KBM-7 (cell line): ENCODE measurements at places on chromosomes 6 and 20.
A peak's percentile ranks its signal among the peaks of the same experiment; 100 is the strongest.

- no peak for DNase-seq
Measured at GRCh38 chr20:57257701-57258453, 8.6 kb downstream of the BMP7 start.

DNA sequence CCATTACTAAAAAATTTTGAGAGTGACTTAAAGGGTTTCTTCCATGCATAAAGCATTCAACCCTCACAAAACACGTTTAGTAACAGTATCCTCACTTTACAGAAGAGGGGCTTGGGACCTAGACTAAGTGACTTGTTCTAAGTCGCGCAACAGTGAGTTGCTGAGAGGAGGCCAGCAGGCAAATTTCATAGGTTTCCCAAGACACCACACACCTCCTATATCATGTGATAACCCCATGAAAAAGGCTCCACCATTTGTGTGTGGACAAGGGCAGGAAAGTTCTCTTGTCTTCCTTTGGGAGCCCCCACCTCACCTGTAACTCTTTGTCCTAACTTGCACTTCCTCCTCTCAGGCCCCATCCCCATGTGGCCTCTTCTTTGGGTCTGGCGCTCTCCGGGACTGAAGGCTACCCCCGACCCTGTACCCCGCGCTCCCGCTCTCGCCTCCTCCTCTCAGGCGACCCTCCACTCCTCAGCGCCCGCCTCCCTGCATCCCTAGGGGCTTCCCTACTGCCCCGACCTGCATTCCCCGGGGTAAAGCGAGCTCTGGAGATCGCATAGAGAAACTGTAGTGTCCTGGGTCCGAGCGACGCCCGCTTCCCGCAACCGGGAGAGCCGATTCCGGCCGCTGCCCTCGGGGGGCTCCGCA, 392 bp downstream of the PSMB8 start:
- peak; percentile 26 for DNase-seq

DNA sequence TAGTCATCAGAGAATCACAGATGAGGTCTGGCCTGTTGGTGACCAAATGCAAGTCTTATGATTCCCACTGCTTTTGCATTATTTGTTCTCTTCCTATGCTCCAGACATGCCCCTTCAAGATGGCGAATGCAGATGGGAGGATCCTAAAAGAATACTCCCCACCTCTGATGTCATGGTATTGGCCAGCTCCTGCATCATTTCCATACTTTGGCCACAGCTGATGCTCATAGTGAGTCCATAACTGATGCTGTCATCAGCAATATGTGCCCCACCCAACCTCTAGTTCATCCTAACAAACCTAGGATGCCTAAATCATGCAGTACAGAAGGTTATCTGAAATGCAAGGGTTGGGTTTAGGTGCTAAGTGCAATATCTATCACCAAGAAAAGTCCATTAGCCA, 5.4 kb upstream of the WFDC9 start:
- no peak for DNase-seq

DNA sequence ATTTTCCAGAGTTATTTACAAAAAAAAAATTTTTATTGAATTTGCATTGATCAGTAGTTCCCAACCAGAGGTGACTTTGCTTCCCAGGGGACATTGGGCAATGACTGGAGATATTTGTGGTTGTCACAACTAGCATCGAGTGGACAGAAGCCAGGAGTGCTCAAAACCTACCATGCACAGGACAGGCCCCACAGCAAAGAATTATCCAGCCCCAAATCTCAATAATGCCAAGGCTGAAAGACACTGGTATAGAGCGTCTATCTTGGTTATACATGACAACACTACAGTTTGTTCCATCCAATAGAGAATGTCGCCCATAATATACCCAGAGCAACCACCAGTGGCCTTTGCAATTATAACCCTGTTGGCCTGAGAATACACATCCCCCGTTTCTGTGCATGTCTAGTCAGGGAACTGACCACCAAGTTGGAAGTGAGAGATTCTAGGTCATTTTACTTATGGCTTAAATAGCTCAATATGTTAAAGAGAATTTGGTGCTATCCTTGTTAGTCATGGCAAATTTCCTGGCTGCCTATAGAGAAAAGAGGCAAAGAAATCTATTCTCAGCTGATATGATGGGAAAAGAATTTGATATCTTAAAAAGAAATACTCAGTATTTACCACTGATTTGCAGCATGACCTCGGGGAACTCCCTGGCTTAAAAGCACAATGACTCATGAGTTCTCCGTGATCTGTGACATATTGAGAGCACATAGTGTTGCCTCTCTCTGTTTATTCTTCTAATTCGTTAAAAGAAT, 76.0 kb upstream of the ADTRP start:
- DNase-seq = no peak

- no peak for DNase-seq
Measured at GRCh38 chr20:16699293-16699692, 30.5 kb upstream of the SNRPB2 start.

- DNase-seq = no peak
Measured at GRCh38 chr6:33675968-33676367, 35.5 kb downstream of the UQCC2 start.

DNA sequence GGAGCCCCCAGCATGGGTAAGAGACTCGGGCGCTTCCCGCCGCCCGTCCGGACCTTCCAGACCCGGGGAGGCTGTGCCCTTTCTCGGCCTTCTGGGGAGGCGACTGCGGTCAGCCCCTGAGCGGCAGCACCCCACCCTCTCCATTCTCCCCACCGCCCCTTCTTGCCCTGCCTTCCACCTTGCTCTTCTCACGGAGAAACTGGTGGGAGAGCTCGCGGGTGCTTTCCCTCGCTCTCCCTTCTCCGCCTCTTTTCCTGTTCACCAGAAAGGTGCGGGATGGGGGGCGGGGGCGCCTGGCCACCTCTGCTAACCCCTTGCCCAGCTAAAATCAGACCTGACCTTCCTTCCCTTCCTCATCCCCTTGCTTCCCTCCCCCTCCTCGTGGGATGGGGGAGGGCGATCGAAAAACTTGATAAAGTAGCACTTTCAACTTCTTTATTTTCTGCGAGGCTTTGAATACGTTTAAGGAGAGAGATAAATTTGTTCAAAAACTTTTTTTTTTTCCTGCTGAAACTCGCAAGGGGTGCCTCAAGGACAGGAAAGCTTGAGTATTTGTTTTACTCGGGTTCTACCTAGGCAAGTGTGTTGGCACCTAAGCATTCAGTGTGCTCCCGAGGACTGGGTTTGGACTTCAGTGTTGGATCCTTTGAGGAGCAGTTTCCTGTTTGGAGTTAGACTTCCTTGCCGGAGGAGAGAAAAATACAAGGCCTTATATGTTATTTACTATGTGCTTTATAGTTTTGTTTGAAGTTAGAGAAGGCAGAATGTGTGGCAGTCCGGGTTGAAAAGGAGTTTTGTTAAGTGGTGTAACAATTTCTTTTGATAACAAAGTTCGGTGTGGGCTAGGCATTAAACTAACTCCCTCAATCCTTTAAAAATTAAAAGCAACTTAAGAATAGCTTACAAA, 897 bp downstream of the CD2AP start:
- peak; percentile 73 for DNase-seq

GRCh38 chr20:52461582-52461981, 270.0 kb upstream of the ZFP64 start:
- DNase-seq = no peak

DNA sequence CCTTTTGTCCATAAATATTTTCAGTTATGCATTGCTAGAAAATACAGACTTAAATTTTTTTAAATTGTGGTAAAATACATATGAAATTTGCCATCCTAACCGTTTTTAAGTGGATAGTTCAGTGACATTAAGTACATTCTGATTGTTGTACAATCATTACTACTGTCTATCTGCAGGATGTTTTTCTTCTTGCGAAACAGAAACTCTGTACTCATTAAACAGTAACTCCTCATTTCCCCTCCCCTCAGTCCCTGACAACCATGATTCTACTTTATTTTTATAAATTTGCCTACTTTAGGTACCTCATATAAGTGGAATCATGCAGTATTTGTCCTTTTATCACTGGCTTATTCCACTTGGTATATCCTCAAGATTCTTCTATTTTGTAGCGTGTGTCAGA, 21.3 kb downstream of the TAF11 start:
- no peak for DNase-seq

DNA sequence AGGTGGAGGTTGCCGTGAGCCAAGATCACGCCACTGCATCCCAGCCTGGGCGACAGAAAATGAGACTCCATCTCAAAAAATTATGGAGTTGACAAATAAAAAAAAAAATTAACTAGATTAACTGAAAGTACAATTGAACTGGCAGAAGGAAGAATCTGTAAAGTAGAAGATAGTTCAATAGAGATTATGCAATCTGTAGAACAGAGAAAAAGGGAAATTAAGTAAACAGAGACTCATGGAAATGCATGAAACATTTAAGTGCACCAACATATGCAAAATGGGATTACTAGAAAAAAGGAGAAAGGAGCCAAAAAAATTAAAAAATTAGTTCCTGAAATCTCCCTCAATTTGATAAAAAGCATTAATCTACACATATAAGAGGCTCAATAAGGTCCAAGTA, 188.8 kb upstream of the KHDRBS2 start:
- DNase-seq = no peak

DNA sequence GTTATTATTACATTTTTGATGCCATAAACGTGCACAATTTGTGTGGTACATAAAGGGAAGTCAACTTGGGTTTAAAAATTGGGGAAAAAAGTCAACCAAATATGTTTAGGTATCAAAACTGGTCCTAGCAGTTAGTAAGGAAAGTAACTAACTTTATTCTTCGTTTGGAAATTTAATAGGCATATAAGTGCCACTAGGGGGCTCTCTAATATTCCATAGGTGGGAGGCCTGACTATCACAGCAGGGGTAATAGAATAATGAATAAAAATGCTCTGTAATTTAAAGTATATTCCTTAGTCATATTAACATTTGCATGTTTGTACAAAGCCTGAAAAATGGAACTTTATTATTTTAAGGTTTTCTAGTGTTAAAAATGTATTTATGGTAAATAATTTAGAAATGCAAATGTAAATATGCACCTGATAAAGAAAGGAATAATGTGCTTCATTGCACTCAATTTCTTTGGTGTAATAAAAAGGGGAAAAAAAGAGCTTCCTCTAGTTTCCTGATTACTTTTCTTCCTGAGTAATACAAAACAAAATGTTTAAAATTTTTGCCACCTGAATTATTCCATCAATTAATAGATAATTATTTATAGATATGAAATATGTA, 125.7 kb upstream of the HDAC2 start:
- DNase-seq = peak; percentile 30

GRCh38 chr6:17483391-17484016, 90.1 kb downstream of the CAP2 start:
- no peak for DNase-seq
